ENCODE measurements at places on chromosomes 16 and 17.

- DNase-seq, result no peak
These were observed 56.3 kb upstream of the CDH11 start for GRCh38 chr16:65178151-65178550.

DNA sequence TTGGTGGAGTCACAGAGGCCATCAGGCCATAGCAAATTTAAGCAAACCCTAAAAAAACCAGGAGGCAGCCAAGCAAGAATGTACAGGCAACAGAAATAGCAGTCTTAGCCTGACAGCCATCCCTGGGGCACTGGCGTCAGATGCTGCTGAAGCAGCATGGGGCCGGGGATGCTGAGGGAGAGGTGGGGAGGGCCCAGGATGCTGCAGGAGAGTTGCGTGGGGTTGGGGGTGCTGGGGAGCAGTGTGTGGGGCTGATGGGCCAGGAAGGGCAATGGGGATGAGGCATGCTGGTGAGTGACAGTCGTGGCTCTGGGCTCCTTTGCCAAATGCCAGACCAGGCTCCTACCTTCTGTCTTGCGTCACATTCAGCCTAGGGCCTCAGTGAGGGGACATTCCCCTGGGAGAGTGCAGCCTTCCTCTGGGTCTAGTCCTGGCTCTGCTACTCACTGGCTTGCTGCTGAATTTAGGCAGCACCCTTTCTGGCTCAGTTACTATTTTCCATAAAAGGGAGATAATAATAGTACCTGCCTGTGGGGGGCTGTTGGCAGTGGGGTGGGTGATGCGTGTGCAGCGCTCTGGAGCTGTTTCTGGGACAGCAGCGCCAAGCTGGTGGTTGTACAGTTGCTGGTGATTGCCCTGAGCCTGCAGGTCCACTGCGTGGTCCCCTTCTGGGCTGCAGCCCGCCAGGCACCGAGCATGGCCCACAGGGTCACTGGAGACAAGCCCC is 88.1 kb downstream of the AMFR start:
- DNase-seq, result peak; percentile 48

DNA sequence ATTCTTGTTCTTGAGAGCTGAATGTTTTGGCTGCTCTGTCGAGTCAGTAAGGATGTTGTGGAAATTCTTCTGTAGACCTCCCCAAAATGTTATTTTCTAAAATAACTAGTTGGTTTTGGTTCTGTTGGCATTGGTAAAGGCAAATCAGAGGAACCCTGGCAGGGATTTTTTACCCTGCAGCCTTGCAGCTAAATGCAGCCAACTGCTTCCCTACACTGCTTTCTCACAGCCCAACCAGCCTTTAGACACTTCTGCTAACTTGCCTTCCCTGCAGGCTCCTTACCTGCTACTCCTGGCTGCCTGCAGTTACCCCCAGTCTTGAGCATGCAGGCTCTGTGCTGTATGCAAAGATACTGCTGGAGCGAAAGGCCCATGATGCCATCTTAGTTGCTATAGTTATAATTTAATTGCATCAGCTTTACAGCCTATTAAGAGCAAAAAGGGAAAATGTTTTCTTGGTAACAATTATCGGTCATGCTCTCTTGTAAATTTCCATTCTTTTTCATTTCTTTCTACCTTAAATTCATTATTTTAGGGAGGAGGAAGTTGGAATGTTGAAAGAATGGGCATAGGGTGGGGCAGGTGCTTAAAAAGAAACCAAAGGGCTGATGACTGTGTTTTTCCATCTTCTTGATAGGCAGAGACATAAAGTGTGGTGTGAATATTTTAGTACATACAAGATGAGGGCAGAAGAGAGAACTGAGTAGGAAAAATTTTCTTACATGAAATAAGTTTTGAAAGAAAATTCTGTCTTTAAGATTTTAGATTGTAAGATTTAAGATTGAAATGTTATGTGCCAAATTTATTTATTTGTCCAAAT is 20.0 kb downstream of the NUP93 start:
- DNase-seq, result no peak

GRCh38 chr17:31389657-31390381 is 1.7 kb upstream of the RAB11FIP4 start:
- no peak for DNase-seq

DNA sequence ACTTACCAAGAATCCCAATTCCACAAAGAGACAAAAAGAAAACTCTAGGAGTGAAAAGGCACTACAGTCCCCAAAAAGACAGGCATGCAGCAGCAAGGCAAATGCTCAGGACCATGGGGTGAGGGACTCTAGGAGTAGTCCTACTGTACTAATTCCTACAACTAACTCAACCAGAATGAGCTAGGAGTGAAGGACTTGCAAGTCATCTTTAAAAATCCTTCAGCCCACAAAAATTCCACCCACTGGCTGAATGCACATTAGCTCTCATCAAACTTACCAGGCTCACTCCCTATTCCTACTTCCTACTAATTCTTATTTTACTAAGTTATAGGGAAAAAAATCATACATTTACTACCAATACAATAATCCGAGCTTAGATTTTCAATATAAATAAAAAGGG is 141.7 kb upstream of the C17orf78 start:
- DNase-seq, result no peak

DNA sequence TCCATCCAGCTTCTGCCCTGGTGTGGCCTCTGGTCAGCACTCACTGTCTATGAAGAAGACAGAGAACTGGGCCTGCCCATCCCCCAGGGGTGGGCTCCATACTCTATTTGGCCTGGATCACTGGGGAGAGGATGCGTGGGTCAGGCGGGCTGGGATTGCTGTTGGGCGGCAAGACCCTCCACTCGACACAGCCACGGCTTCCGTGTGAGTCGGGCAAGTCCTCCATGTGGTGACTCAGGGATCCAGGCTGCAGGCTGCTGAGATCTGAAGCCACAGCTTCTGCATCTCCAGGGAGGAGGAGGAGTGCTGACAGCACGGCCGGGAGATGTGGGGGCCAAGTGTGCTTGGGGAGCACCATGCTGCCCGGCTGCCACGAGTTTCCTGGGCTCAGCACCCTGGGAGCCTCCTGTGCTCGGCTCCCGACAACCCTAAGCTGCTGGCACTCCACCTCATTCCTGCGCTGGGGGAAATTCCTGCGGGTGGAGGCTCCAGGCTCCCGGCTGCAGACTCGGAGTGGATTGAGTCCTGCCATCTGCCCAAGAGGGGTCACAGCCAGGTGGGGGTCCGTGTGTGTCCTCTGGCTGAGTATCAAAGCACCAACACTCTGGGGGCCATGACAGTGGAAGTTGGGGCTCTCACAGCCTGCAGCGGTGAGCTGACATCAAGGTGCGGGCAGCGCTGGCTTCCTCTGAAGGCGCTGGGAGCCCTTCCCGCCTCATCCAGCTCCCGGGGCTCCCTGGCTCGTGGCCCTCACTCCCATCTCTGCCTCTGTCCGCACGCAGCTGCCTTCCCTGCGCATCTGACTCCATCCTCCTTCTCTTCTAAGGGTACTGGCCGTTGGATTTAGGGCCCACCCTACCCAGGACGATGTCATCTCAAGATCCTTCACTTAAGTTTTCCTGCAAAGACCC is 24.4 kb upstream of the CBFA2T3 start:
- no peak for DNase-seq

- no peak for DNase-seq
These were observed 9.0 kb downstream of the CAPNS2 start for GRCh38 chr16:55575496-55575895.

DNA sequence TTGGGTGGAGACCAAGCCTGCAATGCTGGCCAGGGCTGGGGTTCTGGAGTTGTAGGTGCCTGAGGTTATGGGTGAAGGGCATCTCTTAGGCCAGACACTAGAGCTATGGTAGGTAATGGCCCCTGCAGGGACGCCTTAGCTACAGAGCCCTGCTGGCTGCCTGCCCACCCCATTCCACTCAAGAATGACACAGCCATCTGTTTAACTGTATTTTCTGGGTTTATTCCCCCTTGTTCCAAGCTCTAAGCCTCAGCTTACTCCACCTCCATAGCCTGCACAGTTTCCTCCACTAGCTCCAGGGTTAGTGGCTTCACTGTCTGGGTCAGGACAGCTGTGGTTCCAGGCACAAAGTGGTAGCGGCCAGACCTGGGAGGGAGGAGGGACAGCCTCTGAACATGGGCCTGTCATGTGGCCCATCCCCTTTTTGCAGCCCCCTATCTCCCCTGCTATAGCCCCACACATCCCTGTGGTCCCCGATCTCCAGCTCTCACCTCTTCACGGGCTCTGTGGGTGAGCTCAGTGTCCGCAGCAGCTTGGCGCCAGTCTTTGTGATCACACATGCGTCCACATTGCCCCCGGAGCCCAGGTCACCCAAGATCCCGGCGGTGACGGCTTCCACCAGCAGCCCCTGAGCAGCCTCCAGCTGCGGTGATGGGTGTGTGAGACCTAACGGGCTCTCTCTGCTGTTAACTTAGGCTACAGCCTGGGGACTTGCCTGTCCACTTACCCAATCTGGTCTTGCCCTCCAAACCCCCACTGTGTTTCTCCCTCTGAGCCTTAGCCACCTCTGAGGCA is 2.1 kb downstream of the PSMB10 start:
- no peak for DNase-seq

DNA sequence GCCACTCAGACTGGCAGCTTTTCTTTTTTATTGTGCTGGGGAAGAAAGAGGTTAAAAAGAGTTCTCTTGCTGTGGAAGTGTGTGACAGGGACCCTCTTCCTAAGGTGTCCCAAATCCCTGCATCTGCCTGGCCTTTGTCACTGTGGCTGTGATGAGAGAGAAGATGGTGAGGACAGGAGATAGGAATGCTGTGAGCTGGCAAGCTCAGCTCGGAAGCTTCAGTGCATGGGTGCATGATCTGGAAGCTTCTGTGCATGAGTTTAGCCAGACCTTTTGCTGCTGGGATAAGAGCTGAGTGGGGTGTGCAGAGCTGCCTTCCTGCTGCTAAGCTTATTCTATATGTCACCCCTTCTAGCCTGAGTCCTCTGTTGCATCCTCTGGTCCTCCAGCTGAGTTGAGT is 103.3 kb upstream of the CACNG3 start:
- no peak for DNase-seq

GRCh38 chr17:83079352-83079747 is at the start of gene METRNL:
METRNL (plus strand) TSS chr17:83079609; CDS start chr17:83079816, 207 bp downstream.
- DNase-seq, result peak; percentile 69

DNA sequence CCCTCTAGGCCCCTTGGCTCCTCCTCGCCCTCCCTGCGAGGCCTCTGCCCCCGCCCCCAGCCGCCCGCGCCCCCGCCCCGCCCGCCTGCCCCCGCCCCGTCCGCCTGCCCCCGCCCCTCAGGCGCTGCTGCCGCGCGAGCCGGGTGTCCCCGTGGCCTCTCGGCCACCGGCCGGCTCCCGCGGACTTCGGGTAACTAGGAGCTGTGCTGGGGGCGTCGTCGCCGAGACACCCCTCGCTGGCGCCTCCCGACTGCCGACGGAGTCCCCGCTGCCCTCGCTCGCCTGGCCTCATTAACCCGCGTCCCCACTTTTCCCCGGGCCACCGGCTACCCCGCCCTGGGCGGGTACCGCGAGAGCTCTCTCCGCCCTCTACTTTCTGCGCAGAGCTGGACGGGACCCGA is at the start of gene TLCD1:
Gene TLCD1, minus strand, starts transcription at position 8 of the 401 bp plus-strand sequence. CDS start 136 bp downstream, outside the sequence.
- peak; percentile 79 for DNase-seq

DNA sequence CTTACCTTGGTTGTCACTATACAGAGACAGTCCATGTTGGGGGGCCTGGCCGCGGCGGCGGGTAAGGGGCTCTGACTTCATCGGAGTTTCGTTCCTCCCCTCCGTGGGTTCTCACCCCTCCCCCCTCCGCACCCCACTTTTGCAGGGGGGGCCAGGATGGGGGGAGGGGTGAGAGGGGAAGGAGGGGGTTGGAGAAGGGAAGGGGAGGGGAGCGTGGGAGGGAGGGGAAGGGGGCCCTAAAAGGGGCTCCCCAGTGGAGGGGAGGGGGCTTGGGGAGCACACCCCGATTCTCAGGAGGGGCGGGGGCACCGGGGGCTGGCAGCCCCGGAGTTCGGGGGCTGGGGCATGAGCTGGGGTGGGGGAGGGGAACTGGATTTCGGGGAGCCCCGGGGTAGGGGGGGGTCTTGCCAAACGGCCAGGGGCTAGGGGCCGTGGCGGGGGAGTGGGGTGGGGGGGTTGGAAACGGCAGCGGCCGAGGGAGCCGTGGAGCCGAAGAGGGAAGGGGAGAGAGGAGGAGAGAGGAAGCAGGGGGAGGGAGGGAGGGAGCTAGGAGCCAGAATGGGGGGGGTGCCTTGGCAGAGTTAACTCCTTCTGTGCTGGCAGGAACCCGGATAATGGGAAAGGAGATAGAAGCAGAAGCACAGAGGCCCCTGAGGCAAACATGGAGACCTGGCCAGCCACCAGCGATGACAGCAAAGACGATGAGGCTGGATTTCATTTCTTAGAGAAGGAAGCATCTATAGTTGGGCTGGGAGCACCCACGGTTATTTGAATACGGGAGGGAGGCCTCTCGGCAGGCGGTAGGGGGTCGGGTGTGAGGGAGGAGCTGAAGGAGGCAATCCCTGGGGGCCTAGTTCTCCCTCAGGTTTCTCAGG is 2.3 kb downstream of the DLG4 start:
- DNase-seq, result peak; percentile 74

DNA sequence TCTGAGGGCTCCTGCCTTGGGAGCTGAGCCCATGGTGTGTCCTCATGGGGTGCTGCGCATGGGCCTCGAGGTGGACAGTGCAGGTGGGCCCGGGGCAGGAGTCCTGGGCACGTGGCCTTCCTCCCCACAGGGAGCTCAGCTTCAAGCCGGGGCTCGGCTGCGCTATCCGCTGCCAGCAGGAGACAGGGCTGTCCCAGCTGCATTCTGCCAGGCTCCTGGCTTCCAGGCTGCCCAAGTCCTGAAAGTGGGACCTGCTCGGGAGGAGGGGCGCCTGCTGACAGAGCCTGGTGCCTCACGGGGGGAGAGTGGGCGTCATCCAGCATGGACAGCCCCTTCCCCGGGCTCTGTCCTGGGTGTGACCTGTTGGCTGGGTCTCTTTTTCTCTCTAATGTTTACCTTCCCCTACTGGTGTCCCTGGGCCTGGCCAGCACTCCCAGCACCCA is 7.1 kb downstream of the TRAF7 start:
- no peak for DNase-seq

DNA sequence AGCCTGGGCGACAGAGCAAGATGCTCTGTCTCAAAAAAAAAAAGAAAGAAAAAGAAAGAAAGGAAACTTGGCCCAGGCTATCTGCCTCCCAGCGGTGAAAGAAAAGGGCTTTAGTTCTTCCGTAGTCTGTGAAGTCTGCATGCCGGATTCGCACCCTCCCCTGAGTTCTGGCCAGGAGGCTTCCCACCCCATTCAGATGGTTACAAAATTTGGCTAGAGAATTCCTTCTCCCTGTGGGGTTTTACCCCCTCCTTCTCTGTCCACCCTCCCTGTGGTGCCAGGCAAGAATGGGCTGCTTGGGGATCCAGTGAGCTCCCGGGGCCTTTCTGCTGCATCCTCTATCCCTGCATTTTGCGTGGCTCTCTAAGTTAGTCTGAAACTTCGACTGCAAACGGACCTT is 37.8 kb downstream of the PAFAH1B1 start:
- no peak for DNase-seq

DNA sequence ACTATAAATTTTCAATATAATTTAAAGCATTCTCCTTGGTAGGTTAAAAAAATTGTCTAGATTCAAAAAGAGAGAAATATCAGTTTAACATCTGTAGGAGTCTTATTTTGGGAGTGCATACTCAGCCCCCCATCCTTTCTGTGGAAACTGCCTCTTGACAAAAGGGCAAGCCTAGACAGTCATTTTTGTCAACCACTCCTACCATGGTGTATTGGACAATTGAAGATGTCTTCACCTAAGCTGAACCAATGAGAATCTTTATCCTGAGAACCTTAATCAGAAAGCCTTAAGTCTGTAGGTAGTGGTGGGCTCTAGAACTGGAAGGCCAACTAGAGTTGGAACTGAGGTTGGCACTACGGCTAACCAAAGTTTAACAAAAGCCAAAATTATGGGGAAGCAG is 65.7 kb upstream of the MED13 start:
- DNase-seq, result no peak

GRCh38 chr17:31629696-31630470 is 229.2 kb downstream of the COPRS start:
- no peak for DNase-seq

GRCh38 chr17:49520386-49521087 is 25.4 kb downstream of the NGFR start:
- no peak for DNase-seq
